GM23338 (cell line): ENCODE measurements at places on chromosomes 1 and 21.

GRCh38 chr1:109383854-109384253 is 13.9 kb downstream of the SORT1 start:
- DNase-seq = no peak

GRCh38 chr1:82844911-82845827 is 1044.4 kb downstream of the ADGRL2 start:
- no peak for DNase-seq

DNA sequence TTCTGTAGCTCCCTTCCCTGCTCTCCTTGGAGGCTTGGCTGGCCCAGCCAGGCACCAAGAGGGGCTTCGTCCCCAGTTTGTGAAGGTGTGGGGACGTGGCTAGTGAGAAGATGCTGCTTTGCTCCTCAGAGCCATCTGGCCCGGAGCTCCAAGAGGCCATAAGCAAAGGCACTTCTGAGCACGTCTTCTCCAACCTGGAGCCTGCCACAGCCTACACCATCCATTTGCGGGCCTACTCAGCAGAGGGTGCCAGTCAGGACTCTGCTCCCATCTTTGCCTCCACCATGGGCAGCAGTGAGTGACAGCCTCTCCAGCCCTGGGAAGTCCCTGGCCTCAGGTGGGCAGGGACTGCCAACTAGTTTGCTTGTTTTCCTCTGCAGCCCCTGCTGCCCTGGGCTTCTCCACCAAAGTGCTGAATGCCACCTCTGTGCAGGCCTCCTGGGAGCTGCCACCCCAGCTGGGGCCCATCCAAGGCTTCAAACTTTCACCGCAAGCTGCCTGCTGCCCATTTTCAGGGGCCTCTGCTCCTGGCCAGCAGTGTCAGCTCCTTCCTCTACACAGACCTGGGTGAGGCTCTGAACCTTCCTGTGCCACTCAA is 25.9 kb downstream of the SLC27A3 start:
- DNase-seq = no peak

DNA sequence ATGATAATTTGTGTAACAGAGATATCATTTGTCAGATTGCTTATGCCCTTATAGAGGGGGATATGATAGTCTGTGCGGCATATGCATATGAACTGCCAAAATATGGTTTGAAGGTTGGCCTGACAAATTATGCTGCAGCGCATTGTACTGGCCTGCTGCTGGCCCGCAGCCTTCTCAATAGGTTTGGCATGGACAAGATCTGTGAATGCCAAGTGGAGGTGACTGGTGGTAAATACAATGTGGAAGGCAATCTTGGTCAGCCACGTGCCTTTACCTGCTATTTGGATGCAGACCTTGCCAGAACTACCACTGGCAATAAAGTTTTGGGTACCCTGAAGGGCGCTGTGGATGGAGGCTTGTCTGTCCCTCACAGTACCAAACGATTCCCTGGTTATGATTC is 82.4 kb downstream of the ZMYM4 start:
- DNase-seq = no peak

DNA sequence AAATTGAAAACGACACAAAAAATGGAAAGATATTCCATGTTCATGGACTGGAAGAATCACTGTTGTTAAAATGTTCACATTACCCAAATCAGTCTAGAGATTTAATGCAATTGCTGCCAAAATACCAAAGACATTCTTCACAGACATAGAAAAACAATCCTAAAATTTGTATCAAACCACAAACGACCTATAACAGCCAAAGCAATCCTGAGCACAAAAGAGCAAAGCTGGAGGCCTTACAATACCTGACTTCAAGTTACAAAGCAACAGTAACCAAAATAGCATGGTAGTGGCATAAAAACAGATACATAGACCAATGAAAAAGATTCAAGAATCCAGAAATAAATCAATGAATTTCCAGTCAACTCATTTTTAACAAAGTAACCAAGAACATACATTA is 1077.3 kb downstream of the KCNT2 start:
- DNase-seq = no peak

GRCh38 chr1:225544924-225545323 is 108.0 kb downstream of the ENAH start:
- DNase-seq = no peak
